ENCODE measurements at places on chromosomes 5 and 9.
A peak's percentile ranks its signal among the peaks of the same experiment; 100 is the strongest.

GRCh38 chr9:81629440-81629839 is 59.9 kb downstream of the TLE1 start:
- DNase-seq, result peak; percentile 73

GRCh38 chr9:99592834-99593574 is 228.7 kb upstream of the NR4A3 start:
- DNase-seq, result peak; percentile 26

GRCh38 chr5:14109771-14110170 is 33.4 kb upstream of the TRIO start:
- no peak for DNase-seq

DNA sequence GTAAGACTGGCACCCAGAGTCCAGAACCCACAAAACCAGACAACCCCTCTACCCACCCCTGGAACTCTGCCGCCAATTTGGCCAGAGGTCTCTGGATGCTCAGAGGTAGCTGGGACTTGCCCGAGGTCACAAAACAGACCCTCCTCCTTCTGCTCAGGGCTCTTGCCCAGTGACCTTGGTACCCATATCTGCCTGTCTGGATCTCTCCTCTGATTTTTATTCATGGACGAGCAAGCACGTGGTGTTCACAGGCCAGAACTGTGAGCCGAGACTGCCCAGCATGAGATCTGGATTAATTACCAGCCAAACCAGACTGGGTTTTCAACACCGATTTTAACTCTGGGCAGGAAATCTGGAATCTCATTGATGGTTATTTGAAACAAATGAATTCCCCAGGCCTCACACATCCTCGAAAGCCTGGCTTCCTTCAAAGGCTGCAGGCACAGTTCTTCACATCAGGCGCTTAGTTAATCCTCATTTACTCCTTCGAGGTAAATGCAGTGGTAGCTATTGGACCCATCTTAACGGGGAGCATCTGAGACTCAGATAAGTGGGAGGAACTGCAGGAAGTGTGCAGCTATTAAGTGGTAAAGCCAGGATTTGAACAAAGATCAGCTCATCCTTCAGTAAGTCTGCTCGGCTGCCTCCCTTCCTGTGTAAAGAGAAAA is 21.4 kb downstream of the COL27A1 start:
- no peak for DNase-seq

- DNase-seq, result peak; percentile 56
Measured at GRCh38 chr5:158287643-158288271, 428.8 kb upstream of the CLINT1 start.

DNA sequence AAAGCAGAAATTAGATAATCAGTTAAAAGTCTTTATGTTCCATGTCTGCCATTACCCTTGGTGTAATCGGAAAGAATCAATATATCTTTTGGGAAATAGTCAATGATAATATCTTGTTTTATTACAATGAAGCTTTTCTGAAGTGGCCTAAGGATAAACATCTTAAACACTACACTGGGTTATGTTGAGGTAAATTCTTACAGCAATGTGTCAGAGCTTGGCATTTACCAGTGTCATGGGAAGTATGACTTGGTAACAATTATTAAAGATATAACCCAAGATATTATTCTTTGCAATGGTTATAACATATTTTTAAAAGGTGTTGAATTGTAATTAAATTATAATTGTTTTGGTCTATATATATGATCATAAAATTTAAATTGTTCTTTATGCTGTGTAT is 84.7 kb downstream of the CFAP95 start:
- DNase-seq, result no peak

DNA sequence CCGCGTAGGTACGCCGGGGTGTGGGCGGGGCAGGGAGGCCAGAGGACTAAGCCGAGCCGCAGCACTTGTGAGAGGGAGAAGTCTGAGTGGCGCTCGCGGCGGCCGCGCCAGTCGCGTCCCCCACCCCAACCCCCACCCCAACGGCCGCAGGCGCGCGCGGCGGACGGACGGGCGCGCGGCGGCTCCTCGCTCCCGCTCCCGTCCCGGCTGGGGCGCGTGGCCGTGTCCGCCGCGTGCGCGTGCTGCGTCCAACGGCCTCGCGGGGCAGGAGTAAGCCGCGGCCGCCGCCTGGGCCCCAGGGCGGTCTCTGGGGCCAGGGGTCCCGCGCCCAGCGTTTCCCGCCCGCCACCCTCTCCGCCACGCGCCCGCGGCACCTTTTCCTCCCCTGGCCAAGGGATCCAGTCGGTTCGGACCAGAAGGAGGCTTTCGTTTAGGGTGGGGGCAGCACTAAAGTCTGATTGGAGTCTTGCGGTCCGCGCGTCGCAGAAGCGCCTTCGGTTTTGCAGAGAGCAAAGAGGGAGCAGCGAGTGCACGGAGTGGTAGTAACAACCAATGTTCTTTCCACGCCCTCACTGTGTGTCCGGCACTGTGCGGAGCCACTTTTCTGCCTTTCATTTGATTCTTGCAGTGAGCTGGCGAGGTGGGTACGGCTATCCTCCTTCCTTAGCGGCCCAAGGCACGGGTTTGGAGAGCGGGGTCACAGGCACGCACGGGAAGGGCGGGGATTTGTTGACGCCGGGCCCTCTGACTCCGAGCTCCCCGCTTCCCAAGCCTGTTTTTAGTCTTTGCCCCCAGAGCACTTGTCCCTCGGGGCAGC is 483 bp downstream of the G3BP1 start:
- DNase-seq, result peak; percentile 95

DNA sequence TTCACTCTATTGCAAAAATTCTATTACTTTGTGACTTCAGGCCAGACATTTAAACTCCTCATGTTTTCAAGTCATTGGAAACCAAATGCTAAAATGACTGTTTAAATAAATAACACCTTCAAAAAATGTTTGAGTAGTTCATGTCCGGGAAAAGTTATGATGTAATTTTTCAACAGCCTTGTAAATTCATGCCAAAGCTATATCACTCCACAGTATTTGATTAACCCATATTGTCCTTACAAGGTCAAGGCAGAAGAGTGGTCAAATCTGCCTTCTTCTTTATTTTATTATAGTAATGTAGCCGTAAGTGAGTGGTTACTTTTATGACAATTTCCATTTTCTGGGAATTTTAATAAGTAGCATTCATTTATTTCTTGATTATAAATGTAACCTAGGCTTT is 72.8 kb downstream of the ADCY2 start:
- no peak for DNase-seq
